Tongue (tissue), 3 donors: ENCODE measurements at places on chromosomes 12 and 14. TPM values are rescaled to one million over a fixed set of nuclear protein-coding genes. Genes with fewer than 3 reads are reported as not detected.
A peak's percentile ranks its signal among the peaks of the same experiment; 100 is the strongest.

The ERP29 gene
- total RNA-seq: 35.4 TPM

GRCh38 chr14:38971258-38971921 is 131.6 kb downstream of the SEC23A start:
- no peak for DNase-seq

GRCh38 chr14:21032326-21033132 is 2.1 kb downstream of the RNASE13 start:
- DNase-seq: no peak

DNA sequence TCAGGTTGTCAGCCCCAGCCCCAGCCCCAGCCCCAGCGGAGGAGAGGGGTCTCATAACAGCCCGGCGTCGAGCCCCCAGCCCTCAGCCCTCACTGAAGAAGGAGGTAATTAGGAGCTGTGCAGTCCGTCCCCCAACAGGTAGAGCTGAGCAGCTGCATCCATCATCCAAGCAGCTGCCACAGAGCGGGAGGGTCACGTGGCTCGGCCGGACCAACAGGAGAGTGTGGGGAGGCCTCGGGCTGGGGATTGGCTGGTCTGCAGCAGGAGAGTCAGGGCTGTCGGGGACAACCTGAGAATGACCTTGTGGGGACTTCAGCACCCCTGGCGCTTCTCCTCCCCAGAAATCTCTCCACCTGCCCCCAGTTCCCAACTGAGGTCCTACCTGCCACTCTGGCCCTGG is 29.6 kb downstream of the SMUG1 start:
- DNase-seq: peak; percentile 33

DNA sequence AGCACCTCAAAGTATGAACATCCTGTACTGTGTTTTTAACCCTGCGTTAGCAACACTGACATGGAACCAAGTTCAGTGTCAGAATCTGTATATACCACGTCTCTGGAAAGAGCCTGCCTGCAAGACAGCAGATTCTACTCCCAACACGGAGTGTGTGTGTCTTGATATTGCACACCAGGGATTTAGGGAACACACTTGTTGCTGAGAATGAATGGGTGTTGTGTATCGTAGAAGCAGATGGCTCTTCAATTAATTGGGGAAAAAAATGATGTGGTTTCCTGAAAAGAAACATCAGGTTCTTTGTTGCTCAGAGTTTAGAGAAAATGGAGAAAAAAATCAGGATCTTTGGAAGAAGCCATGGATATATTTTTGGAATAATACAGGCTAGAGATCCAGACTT is 170.8 kb downstream of the EGLN3 start:
- no peak for DNase-seq

DNA sequence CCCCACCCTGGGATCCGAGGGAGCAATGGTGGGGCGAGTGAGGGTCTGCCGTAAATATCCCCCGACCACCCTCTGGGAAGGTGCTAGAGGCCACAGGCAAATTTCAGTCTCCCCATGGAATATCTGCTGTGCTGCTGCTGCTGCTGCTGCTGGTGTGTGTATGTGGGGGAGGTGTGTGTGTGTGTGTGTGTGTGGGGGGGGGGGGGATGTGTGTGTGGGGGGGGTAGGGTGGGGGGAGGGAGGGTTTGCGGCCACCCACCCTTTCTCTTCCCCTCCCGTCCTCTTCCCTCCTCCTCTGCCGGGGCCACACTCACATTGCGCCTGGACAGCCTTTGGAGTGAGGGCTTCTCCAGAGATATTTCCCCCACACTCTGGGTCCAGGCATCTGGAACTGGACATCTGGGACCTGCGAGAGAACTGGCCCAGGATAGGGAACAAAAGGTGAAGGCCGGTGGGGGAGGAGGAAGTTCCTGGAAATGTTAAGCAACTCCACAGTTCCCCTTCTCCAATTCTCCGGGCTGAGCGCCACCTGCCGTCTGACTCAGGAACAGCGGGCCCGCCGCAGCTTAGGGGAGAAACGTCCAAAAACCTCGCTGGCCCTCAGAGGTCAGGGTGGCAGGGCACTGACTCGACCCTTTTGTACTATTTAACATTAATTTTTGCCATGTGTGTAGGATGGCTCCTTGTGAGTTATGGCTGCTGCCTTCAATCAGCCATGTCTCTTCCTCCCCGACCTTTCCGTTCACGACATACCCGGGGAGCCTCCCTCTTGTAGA is at the start of gene C1RL:
Gene C1RL, minus strand, starts transcription at position 419 of the 776 bp plus-strand sequence. Its CDS starts 34 bp downstream, at position 385.
- DNase-seq: peak; percentile 94

The SMCO2 gene
- total RNA-seq: not detected

- no peak for DNase-seq
These were observed 19.9 kb upstream of the RASSF8 start for GRCh38 chr12:25938581-25938980.

DNA sequence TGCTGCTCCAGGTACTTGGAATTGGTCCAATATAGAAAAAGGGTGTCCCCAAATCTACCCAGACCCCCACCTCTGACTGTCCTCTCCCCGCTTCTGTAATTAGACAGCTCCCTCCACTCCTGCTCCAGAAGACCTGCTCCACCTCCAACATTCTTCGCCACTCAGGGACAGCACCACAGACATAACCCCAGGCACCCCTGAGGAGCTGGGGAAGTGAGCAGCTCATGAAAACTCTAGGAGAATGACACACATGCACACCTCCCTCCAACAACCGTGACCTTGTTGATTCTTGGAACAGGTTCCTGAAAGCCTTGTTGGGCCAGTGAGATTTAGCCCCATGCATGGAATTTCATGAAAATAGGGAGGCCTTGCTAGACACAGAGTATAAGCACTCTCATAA is 8.2 kb downstream of the KRT4 start:
- DNase-seq: no peak

DNA sequence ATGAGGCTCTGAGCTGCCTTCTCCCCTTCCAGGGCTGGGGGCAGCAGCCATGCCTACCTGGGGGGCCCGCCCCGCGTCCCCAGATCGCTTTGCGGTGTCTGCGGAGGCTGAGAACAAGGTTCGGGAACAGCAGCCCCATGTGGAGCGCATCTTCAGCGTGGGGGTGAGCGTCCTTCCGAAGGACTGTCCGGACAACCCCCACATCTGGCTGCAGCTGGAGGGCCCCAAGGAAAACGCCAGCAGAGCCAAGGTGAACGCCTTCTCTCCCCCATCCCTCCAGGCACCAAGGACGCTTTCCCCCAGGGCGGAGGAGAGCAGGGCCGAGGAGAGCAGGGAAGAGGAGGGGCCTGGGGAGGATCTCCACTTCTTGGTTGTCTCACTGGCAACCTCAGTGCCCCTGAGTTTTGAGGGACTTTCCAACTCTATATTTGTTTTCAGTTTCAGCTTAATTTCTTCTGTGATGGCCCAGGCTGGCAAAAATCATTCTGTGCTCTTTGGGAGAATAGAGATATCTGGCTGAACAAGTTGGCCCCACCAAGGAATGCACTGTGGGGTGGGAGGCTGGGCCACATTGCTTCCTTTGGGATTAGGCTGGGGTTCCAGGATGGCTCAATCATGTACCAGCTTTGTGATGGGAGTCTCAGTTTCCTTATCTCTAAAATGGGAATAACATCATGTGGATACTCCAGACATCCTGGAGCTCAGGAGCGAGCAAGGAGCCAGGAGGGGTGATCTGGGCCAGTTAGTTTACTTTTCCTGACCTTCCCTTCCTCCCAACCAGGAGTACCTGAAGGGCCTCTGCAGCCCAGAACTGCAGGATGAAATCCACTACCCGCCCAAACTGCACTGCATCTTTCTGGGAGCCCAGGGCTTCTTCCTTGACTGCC is 1.2 kb downstream of the KHNYN start:
- peak; percentile 54 for DNase-seq

DNA sequence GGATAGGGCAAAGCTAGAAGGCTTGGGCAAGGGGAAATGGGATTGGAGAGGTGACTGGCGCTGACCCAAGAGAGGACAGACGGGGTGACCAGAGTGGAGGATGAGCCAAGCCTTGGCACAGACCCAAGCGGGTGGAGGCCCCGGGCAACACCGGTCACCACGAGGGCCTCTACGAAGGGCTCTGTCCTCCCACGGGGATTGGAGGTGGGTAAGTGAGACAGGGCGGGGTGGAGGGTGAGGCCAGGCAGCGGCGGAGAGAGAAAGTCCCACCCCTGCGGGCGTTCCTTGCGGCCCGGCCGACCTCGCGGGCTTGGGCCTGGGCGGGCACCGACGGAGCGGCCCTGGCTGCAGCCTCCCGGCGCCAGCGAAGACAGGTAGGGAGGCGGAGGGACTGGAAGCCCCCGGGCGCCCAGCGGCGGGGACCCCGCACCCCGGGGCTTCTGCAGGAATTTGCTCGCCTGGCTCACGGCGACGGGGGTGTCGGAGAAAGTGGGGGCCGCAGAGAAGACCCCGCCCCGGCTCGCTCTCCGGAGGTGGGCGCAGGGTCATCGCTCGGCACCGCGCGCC is at the start of gene PAPLN:
Gene PAPLN, plus strand, starts transcription at position 288 of the 567 bp plus-strand sequence. CDS start 2,273 bp downstream, outside the sequence.
- DNase-seq: no peak

GRCh38 chr12:29944269-29945000 is 160.7 kb upstream of the TMTC1 start:
- no peak for DNase-seq

- no peak for DNase-seq
These were observed 2.5 kb upstream of the CTSG start for GRCh38 chr14:24578558-24578957.

GRCh38 chr14:73824127-73824526 is 27.5 kb upstream of the PTGR2 start:
- DNase-seq: no peak

- no peak for DNase-seq
These were observed 62.7 kb downstream of the RASSF3 start for GRCh38 chr12:64672925-64673409.

The GOLGA5 gene
- 31.9 TPM for total RNA-seq

- DNase-seq: no peak
These were observed 4.9 kb upstream of the PLXNC1 start for GRCh38 chr12:94143438-94143837.

- DNase-seq: peak; percentile 70
These were observed 57.9 kb downstream of the PDE3A start for GRCh38 chr12:20426191-20426590.

DNA sequence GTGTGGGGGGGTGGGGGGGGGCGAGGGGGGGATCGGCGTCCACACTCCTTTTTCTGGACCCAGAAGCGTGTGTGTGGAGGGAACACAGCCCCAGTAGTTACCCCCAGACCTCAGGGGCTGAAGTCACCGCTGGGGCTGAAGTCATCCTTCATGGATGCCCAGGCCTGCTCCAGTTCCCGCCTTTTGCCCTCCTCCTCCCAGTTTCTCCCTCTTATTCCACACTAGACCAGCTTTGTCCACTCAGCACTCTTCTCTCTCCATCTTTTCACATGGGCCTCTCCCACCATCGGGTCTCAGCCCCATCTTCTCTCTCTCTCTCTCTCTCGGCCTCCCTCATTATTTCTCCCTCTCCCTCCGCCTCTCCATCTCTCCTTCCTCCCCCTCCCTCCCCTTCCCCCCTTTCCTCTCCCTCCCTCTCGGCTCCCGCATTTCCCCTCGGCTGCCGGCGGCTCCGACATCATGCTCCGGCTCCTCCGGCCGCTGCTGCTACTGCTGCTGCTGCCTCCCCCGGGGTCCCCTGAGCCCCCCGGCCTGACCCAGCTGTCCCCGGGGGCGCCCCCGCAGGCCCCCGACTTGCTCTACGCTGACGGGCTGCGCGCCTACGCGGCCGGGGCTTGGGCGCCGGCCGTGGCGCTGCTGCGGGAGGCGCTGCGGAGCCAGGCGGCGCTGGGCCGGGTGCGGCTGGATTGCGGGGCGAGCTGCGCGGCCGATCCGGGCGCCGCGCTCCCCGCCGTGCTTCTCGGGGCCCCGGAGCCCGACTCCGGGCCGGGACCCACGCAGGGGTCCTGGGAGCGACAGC is at the start of gene P3H3:
Gene P3H3, plus strand, starts transcription at position 426 of the 799 bp plus-strand sequence. Its CDS starts 34 bp downstream, at position 460.
- peak; percentile 72 for DNase-seq
